Endothelial cell (in vitro differentiated cells): ENCODE measurements at places on chromosomes 16 and 17.

DNA sequence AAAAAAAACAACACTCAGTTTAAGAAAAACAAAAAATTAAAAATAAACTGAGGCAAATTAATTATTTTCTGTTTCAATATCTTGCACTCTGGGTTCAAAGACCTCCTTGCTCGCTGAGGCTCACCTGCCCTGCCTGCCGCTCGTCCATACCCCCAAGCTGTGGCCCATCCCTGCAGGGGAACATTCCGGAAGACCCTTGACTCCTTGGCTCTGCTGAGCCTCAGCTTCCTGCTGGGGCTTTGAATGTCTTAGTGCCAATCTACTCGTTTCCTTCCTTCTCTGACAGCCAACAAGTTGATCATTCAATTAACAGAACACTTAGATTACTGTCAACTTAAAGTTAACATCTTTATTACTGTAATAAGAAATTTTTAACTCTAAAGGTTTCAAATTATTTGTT is 24.3 kb downstream of the G6PC1 start:
- DNase-seq, result no peak

DNA sequence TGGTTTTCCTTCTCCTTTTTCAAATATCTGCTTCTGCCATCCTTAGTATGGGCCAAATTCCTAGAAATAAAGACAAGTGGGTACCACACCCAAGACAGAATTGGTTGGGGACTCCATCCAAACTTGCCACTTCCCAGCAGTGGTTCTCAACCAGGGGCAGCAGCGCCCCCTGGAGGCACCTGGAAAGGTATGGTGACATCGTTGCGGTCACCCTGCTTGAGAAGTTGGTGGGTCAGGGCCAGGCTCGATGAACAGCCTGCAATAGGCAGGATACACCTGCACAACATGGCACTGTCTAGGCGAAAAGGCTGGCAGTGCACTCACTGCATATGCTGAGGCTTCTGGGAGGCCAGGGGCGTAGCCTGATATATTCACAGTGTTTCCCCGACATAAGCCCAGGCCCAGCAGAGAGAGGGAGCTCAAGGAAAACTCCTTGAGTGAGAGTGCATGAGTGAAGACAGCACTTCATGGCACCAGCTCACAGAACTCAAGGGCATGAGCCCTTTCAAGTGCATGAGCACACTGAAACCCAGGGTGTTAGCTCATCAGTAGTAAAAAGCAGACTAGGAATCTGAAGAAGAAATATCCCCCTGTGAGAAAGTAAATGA is 57.7 kb downstream of the CMC2 start:
- peak; percentile 64 for DNase-seq

GRCh38 chr17:77531002-77531401 is 390.2 kb downstream of the SEC14L1 start:
- DNase-seq, result no peak

DNA sequence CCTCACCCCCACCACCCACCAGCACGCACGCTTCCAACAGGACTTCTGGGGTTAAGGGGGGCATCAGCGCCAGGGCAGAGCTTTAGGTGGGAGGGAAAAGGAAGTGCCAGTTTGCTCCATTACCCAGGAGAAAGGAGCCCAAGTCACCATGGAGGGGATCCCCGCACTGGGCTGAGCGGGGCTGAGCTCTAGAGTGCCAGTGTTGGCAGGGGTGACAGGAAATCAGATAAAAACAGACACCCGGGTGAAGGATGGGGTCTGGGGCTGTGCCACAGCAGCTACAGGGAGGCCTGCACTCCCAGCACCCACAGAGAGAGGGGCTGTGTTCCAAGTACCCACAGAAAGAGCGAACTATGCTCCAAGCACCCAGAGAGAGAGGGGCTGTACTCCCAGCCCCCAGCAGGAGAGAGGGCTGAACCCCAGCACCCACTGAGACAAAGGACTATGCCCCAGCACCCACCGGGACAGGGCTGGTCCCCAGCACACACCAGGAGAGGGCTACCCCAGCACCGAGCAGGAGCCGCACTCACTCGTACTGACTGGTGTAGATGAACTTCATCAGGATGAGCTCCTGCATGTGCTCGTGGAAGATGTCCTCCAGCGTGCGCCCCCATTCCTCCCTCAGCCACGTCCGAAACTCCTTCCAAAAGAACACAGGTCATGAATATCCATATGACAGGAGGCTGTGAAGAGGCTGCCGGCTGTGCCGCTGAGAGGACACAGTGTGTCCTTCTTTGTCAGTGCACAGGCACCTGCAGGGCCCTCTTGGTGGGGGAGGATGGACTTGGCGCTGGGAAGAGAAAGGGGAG is 18.6 kb upstream of the C16orf95 start:
- DNase-seq, result no peak

DNA sequence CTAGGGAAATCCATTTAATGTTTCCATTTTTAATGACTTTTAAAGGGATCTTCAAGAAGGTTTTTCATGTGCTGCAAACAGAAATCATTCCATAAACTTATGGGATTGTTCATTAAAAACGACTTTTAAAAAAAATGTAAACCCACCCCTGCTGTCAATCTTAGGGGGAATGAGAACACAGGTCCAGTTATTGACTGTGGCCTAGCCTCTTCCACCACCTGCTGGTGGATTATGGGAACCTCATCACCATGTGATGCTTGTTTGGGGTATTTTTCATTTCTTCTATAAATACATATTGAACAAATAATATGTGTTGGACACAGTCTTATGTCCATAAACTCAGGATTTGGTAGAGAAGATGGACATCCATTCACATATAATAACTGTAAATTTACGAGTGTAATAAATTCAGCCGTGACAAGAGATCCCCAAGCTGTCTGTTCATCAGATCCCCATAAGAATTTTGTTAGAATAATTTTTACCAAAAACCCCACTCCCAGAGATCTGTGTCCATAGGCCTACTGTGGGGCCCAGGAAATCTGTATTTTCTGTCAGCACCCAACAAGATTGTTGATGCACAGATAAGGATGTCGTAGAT is 42.0 kb upstream of the TMC5 start:
- DNase-seq, result peak; percentile 52

GRCh38 chr17:79777120-79777893 is 641 bp upstream of the CBX2 start:
- peak; percentile 80 for DNase-seq

DNA sequence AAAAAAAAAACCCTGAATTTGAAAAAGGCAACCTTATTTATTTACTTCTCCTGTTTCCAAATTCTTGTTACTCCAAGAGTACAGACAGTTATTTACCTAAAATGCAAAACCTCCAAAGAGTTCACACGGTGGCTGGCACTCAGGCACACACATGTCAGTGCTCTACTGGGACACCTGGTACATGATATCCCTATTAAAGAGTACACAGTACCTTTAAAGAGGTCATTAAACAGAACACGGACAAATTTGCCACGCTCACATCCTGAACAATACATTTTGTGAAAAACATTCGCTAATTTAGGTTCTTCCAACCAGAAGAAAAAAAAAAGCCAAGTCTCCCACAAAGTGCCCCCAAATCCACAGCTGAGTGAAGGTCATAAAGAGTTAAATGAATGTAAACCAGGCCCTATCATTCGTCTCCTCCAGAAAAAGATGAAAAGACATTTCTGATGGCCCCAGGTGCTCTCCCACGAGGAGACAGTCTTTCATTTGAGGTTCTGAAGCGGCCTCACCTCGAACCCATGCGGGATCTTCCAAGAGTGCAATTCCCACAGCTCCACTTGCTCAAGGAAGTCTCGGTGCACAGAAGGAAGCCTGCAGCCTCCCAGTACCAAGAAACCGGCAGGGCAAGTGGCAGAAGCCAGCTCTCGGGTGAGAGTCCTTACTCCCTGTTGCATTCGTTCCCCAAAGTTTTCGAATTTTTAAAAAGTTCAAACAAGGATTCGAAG is 993 bp downstream of the ERN1 start:
- DNase-seq, result no peak

DNA sequence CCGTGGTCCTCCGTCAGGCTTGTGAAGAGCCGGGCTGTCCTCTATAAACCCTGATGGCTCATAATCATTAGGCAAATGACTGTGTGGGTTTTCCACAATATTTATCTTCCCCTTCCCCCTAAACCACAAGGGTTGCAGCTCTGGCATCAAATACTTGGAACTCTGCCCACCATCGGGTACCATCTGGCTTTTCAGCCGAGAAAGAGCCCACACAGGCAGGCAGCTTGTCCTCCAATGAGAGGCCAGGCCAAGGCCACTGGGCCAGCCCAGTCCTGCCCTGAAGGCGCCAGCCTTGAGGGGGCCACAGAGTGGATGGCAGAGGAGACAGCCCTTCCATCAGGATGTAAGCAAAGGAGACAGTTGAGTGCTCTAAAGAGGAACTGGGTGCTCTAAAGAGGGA is 31.8 kb upstream of the NAT9 start:
- no peak for DNase-seq

GRCh38 chr17:7437950-7438614 is 1.2 kb upstream of the FGF11 start:
- DNase-seq, result peak; percentile 68

DNA sequence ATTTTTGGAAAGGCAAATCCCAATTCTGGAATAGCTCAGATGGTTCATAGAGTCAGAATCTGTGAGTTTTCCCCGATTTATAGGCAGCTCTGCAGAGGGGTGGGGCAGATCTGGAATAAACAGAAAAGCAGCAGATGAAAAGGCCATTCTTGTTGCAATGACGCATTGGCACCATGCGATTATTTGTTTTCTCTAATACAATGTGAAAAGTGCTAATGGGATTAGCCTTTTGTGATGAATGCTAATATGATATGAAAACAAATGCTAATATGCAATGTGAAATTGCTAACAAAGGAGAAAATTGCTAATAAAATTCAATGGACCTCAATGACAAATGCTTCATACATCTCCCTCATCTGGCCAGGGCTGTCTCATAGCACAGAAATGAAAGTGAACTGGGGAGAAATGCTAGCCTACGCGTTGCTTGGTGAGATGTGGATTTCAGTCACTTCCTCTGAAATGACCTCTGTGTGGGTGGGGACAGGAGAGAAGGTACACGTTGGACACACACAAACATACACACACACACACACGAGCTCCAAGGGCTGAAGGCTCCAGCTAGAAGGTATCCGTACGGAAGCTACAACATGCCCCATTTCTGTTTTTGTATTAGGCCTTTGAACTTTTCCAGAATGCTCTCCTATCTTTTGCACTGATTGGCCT is 394.5 kb downstream of the XYLT1 start:
- DNase-seq, result no peak

- no peak for DNase-seq
Observed at GRCh38 chr17:34283571-34283970, 2.0 kb upstream of the CCL11 start.

DNA sequence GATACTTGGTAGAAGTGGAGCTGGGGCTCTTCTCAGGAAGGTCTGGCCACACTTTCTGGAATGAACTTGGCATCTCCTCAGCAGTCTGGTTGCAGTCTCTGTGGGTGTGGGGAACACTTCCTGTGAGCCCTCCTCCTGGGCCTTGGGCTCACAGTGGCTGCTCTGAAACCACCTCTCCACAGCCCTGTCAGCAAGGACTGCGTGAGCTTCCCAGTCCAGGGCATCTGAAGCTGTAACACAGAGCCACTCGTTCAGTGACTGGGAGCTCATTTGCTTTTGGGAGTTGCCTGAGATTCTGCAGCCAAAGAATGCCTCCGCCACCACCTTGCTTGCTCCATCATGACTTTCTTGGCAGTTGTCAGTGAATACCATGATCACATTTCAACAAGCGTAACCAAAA is 60.0 kb downstream of the CLEC16A start:
- DNase-seq, result no peak

DNA sequence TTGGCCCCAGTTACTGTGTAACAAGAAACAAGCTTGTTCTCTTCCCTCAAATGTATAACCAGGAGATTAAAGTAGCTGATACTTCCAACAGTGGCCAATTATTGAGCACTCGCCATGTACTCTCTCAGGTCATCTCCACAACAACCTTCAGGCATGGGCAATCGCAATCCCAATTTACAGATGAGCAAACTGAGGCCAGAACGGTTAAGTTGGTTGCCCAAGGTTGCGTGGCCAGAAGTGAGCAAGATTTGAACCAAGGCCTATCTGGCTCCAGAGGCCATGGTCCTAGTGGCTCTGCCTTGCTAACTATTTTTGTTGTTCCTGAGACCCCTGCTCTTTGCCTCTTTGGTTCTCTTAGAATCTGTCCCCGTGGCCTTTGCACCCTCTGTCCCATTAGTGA is 33.6 kb downstream of the IRX5 start:
- no peak for DNase-seq

DNA sequence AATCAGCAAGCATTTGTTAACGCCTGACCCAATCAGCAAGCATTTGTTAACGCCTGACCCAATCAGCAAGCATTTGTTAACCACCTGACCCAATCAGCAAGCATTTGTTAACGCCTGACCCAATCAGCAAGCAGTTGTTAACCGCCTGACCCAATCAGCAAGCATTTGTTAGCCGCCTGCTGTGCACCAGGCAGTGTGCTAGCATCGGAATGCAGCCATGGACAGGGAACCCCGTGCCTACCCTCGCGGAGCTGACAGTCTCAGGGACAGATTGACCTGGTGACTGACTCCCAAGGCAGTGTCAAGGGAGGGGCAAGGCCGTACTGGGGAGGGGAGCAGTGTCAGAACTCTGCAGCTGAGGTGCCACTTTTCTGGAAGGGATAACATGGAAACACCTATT is 66.9 kb downstream of the ABR start:
- no peak for DNase-seq

DNA sequence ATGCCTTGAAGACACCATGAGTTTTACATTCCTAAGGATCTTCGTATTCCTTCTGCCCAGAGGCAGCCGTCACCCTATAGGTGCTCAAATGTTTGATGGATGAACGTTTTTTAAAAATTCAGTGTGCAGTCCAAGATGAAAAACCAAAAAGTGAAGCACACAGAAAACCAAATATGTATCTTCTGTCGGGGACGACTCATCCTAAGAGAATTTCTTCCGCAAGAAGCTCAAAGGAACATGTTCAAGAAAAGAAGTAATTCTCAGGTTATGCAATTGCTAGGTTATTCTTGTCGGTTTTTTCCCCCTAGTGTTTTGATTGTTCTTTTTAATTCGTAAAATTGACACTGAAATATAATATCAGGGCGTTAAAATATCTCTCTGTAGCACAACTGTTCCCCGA is 1.4 kb downstream of the CENPV start:
- DNase-seq, result no peak

GRCh38 chr17:44955674-44956425 is 8.3 kb upstream of the KIF18B start:
- no peak for DNase-seq

DNA sequence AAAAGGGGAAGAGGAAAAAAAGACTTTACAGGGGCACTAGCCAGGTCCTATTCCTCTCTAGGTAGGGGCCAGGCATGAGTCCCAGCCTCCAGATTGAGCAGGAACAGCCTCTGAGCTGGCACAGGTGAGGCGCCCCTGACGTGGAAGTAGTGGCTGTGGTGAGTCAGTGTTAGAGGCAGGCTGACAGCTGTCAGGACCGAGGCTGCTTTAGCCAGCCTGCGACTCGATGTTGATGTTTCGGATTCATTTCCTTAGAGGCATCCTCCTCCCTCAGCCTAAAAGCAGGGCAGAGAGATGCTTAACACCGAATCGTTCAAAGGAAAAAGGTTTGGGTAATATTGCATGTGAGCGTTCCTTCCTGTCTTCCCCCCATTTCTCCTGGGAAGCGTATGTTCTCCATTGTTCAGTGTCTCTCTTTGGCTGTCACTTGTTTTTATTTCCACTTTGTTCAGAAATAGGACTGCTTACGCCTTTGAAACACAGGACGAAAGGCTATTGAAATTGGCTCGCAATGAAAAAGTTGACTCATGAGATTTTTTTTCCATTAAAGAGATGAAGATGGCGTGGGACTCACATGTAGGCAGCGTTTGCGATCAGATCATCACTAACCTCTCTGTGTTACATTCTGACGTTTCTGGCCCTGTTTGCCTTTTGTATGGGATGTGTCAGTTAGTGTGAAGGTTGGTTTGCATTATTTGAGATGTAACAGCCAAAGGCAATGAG is 1.3 kb downstream of the KIAA0513 start:
- no peak for DNase-seq
